ENCODE measurements at places on chromosomes 5 and 9.

DNA sequence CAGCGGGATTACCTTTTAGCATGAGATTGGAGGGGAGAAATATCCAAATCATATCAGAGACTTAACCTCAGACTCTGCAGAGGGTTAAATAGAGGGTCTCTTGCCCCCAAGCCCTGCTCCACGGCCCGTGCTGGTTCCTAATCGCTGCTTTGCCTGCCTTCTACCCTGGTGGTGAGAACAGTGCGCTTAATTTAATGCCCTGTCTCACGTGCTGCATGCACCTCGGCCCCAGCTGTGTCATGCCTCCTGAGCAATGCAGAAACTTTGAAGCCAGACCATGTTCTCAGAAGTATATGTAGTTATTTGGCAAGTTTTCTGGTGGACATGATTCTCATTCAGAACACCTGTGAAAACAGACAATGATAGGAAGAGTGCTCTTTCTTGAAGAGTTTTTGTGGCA is 1.4 kb downstream of the OTULIN start:
- DNase-seq = peak; percentile 85

DNA sequence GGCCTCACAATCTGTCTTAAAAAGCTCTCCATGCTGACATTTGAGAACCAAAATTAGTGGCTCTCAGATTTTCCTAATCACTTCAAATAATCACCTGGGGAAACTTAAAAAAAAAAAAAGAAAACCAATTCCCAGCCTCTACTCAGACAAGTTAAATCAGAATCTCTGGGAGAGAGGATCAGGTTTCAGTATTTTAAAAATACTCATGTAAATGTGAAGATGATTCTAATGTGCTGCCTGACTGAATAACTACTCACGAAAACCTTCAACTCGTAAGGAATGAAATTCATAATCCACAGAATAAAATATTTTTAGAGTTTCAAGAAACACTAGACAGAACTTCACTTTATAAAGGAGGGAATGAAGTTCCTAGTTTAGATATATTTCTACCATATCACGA is 114.4 kb downstream of the SVEP1 start:
- no peak for DNase-seq

GRCh38 chr5:151739395-151739794 is 19.0 kb downstream of the ATOX1 start:
- no peak for DNase-seq

GRCh38 chr9:120708526-120709224 is 5.6 kb downstream of the MEGF9 start:
- DNase-seq = no peak

DNA sequence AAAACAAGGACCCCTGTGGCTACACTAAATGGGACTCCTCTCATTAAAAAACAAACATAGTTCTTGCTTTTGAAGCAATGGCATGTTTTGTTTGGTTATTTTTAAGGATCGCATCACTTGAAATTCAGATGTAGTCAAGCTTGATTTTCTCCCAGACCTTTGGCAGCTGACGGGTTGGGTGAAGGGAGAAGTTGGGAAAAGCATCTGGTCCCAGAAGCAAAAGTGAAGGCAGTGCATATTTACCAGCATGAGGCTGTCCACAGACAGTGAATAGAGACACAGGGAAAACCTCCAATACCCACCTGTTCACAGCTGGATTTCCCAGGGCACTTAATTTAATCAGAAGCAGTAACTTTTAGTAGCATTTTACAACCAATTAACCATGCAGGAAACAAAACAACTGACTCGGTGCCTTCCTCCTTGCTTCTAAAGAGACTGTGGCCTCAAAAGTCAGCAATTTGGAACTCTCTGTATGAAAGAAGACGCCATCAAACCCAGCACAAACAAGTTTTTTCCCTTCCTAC is 245.4 kb downstream of the EBF1 start:
- no peak for DNase-seq

All from GM12865 (cell line).